Uterus (tissue), 4 donors: ENCODE measurements at places on chromosomes 12 and 14.
A peak's percentile ranks its signal among the peaks of the same experiment; 100 is the strongest.

DNA sequence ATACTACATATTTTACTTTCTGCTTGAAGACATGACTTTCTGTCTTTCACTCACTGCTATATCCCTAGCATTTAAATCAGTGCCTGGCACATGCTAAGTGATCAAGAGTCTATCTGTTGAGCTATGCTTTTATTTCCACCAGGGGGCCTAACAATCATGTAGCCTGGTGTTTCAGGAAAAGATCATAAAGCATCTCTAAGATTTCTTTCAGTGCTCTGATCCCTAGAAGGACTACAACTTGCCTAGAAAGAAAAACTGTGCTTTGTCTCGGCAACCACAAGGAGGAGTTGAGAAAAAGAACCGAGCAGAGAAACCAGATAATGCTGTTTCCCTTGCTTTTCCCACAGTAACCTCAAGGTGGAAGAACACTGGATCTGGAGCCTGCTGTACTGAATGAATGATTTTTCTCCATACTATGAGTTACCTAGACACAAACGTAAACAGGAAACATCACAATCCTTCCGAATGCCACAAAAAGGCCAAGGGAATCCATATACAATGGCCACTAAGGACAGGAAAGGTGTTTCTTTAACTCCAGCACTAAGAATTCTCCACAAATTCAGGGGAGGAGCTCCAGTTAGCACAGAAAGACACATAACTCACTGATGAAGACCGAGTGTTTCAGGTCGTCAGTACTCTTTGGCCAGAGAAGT is 1.2 kb downstream of the CRY1 start:
- H3K27ac ChIP-seq, result peak overlapping the region; percentile 96
- no peaks in the 10 kb centered on the region for H3K36me3 ChIP-seq
- no peaks in the 10 kb centered on the region for H3K27me3 ChIP-seq
- peaks cover 9% of the 10 kb centered on the region for H3K4me1 ChIP-seq
- H3K4me3 ChIP-seq, result peak overlapping the region; percentile 96

- H3K36me3 ChIP-seq, result no peaks in the 10 kb centered on the region
- H3K27ac ChIP-seq, result no peak overlapping the region
These were observed 171.2 kb downstream of the CEP128 start for GRCh38 chr14:80770114-80770908.

- H3K4me3 ChIP-seq, result no peak overlapping the region
- no peak overlapping the region for H3K27ac ChIP-seq
- H3K27me3 ChIP-seq, result no peaks in the 10 kb centered on the region
These were observed 141.0 kb upstream of the LMNTD1 start for GRCh38 chr12:25694072-25694471.

- no peak for DNase-seq
- H3K27me3 ChIP-seq, result no peaks in the 10 kb centered on the region
- no peak overlapping the region for H3K4me3 ChIP-seq
- no peak overlapping the region for H3K27ac ChIP-seq
- H3K36me3 ChIP-seq, result no peaks in the 10 kb centered on the region
These were observed 5.5 kb downstream of the PSMA6 start for GRCh38 chr14:35297706-35298105.

DNA sequence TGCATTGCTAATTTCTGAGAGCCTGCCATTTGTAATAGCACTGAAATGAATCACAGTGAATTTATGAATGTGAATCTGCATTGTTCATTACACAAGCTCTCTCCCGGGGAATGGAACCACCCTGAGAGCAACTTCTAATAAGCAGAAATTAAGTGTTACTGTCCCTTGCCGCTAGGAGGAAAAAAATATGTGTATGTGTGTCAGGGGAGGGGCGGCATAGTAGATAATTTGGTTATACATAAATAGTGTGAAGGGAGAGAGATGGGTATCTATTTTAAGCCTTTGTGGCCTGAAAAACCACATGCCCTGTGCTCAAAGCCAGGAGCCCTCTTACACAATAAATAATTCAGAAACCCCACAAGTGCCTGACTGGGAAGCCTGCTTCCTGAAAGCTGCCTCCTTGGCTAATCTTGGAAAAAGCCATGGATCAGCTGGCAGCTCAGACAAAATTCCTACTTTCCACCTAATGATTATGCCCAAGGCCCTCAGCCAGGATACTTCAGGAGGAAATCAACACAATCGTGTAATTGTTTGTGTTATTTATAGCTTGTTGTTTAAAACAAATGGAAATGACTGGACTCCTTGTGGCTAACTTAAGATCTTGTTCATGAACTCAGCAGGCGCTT is 366.2 kb upstream of the KITLG start:
- H3K36me3 ChIP-seq, result no peaks in the 10 kb centered on the region
- no peak overlapping the region for H3K27ac ChIP-seq
- DNase-seq, result no peak
- no peaks in the 10 kb centered on the region for H3K27me3 ChIP-seq
- no peaks in the 10 kb centered on the region for H3K4me1 ChIP-seq

- H3K4me3 ChIP-seq, result no peak overlapping the region
- DNase-seq, result no peak
- no peaks in the 10 kb centered on the region for H3K27me3 ChIP-seq
- no peak overlapping the region for H3K27ac ChIP-seq
These were observed 29.7 kb downstream of the RBM19 start for GRCh38 chr12:113936460-113936859.

- H3K27me3 ChIP-seq, result no peaks in the 10 kb centered on the region
- H3K36me3 ChIP-seq, result no peaks in the 10 kb centered on the region
- H3K4me1 ChIP-seq, result no peaks in the 10 kb centered on the region
- peak within 1 kb of the TSS; percentile 94 for H3K27ac ChIP-seq
- DNase-seq, result peak; percentile 81
- peak within 1 kb of the TSS; percentile 50 for H3K4me3 ChIP-seq
These were observed at the start of gene ERO1A for GRCh38 chr14:52695481-52696091. ERO1A (minus strand) TSS chr14:52695558; CDS start chr14:52695481, 77 bp downstream.

DNA sequence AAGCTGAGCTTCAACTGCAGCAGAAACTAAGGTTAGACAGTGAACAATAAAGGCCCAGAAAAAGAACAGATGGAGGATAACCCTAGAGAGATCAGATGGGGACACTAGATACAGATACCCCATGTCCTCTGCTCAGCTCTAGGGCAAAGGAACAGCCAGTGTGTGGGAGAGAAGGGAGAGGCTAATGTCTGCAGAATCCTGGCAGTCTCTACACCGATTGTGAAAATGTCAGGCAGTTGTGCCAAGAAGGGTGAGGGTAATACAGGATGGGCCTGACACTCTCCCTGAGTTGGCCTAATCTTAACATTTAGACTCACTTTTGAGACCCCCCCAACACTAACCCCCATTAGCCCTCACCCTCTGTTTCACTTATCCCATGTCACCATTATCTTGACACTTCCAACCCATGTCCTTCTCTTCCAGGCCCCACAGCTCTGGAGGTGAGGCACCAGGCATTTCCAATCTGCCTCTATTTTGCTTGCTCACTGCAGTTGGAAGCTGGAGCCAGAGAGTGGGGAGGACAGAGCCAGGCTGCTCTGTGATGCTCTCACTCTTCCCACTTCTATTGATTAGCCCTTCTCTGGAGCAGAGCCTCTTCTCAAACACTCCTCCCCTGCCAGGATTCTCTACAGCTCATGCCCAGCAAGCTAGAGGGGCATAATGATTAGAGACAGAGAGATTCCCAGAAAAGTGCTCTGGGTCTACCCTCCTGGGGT is 3.0 kb upstream of the BLOC1S1 start:
- H3K36me3 ChIP-seq, result no peaks in the 10 kb centered on the region
- H3K27me3 ChIP-seq, result no peaks in the 10 kb centered on the region
- H3K4me1 ChIP-seq, result peaks cover 7% of the 10 kb centered on the region
- H3K27ac ChIP-seq, result peak overlapping the region; percentile 45

DNA sequence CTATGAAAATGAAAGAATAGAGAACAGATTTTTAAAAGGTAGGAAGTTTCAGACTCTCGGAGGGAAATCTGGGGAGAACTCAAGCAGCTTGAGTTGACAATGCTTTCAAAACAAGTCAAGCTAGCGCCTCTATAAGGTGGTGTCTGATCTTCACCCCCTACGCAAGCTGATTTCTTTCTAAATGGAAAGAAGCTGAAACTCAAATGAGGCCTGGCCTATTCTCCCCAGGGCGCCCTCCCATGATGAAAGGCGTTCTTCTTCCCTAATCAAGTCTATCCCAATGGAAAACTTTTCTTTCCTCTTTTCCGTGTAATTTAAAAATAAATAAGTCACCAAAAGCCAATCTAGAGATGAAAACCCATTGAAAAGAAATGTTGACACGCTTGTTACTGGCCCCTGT is 20.6 kb downstream of the PTHLH start:
- H3K27ac ChIP-seq, result no peak overlapping the region
- no peak overlapping the region for H3K4me3 ChIP-seq
- no peaks in the 10 kb centered on the region for H3K27me3 ChIP-seq
- no peak for DNase-seq

- H3K27ac ChIP-seq, result no peak overlapping the region
- DNase-seq, result no peak
- no peaks in the 10 kb centered on the region for H3K36me3 ChIP-seq
These were observed 525.8 kb upstream of the ATP2B1 start for GRCh38 chr12:90234472-90234871.

GRCh38 chr14:74542056-74542685 is 48.6 kb downstream of the ISCA2 start:
- DNase-seq, result no peak
- H3K27ac ChIP-seq, result no peak overlapping the region
- H3K27me3 ChIP-seq, result no peaks in the 10 kb centered on the region

DNA sequence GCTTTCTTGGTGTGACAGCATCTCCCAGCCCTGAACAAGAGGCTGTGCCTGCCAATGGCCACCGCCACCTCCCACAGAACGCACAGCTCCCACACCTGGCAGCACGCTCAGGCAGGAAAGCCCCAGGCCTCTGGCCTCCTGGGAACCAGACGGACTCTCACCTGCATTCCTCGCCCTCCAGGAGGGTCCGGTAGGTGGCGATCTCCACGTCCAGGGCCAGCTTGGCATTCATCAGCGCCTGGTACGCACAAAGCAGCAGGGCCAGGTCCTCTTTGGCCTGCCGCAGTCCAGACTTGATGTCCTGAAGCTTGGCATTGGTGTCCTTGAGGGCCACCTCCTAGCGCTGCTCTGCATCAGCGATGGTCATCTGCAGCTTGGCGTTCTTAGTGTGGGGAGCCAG is 12.1 kb upstream of the KRT77 start:
- H3K4me3 ChIP-seq, result no peak overlapping the region
- H3K4me1 ChIP-seq, result no peaks in the 10 kb centered on the region
- H3K27ac ChIP-seq, result no peak overlapping the region

GRCh38 chr12:111686574-111687105 is 787 bp downstream of the ACAD10 start:
- no peaks in the 10 kb centered on the region for H3K4me1 ChIP-seq
- H3K4me3 ChIP-seq, result peak overlapping the region; percentile 100
- DNase-seq, result no peak
- H3K27ac ChIP-seq, result peak overlapping the region; percentile 86

GRCh38 chr12:96465896-96466295 is 23.5 kb upstream of the CFAP54 start:
- H3K27me3 ChIP-seq, result no peaks in the 10 kb centered on the region
- H3K4me3 ChIP-seq, result no peak overlapping the region
- H3K4me1 ChIP-seq, result no peaks in the 10 kb centered on the region
- no peak overlapping the region for H3K27ac ChIP-seq

DNA sequence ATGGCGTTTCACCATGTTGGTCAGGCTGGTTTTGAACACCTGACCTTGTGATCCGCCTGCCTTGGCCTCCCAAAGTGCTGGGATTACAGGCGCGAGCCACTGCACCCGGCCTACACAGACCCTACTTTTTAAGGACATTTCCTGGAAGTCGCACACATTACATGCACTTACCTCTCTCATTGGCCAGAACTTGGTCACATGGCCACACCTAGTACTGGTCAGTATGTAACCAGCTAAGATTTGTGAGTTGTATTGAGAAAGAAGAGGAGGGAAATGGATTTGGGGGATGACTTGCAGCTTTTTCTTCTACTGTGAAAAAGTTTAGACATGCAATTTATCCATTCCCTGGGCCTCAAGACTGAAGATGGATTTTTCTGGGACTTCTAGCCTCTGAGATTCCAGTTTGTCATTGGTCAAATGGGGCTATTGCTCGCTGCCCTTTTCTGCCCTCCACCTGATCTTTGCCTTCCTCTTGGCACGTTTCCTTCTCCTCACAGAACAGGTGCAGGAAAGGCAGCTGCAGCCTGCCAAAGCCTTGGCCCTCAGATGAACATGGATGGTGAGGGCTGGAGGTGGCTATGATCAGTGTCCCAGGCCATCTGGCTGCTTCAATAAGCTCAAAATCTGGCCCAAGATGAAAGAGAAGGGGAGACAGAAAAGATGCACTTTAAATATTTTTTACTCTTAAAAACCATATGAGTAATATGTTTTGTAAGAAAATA is 7.1 kb upstream of the ZDHHC22 start:
- H3K27ac ChIP-seq, result no peak overlapping the region
- DNase-seq, result no peak
- no peaks in the 10 kb centered on the region for H3K36me3 ChIP-seq
- H3K27me3 ChIP-seq, result peaks cover 6% of the 10 kb centered on the region

- H3K27ac ChIP-seq, result no peak overlapping the region
- DNase-seq, result no peak
- no peaks in the 10 kb centered on the region for H3K4me1 ChIP-seq
- H3K4me3 ChIP-seq, result no peak overlapping the region
- H3K36me3 ChIP-seq, result no peaks in the 10 kb centered on the region
- H3K27me3 ChIP-seq, result no peaks in the 10 kb centered on the region
These were observed 813.0 kb downstream of the NRXN3 start for GRCh38 chr14:78983126-78983525.

DNA sequence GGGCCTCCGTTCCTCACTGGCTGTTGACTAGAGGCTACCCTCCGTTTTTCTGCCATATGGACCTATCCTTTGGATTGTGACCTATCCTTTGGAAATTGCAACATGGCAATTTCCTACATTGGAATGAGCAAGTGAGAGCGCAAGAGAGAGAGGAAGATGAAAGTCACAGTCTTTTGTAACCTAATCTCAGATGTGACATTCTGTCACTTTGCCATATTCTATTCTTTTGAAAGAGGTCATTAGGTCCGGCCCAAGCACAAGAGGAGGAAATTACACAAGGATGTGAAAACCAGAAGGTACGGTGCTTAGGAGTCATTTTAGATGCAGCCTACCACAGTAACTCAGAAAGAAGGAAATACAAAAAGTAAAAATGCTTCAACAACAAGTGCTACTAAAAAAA is 47.3 kb upstream of the SRP54 start:
- H3K27me3 ChIP-seq, result no peaks in the 10 kb centered on the region
- H3K4me3 ChIP-seq, result no peak overlapping the region
- no peak overlapping the region for H3K27ac ChIP-seq
- no peak for DNase-seq
- H3K4me1 ChIP-seq, result no peaks in the 10 kb centered on the region

- H3K27me3 ChIP-seq, result no peaks in the 10 kb centered on the region
- no peak for DNase-seq
- no peaks in the 10 kb centered on the region for H3K4me1 ChIP-seq
- H3K27ac ChIP-seq, result no peak overlapping the region
- H3K36me3 ChIP-seq, result no peaks in the 10 kb centered on the region
- no peak overlapping the region for H3K4me3 ChIP-seq
These were observed 48.9 kb downstream of the BDKRB1 start for GRCh38 chr14:96304956-96305355.

- no peaks in the 10 kb centered on the region for H3K36me3 ChIP-seq
- H3K4me1 ChIP-seq, result peaks cover 8% of the 10 kb centered on the region
- no peaks in the 10 kb centered on the region for H3K27me3 ChIP-seq
These were observed 27.5 kb downstream of the KLRK1 start for GRCh38 chr12:10362325-10362724.

- H3K4me1 ChIP-seq, result no peaks in the 10 kb centered on the region
- no peaks in the 10 kb centered on the region for H3K27me3 ChIP-seq
- no peak for DNase-seq
- no peak overlapping the region for H3K27ac ChIP-seq
These were observed 244.4 kb upstream of the GARIN2 start for GRCh38 chr14:66944872-66945271.
